ENCODE measurements at places on chromosomes 7 and 10.

- no peak for DNase-seq
Measured at GRCh38 chr7:37031571-37032257, 307.4 kb upstream of the AOAH start.

- no peak for DNase-seq
Measured at GRCh38 chr10:10959666-10960065, 58.0 kb upstream of the CELF2 start.

GRCh38 chr7:106367018-106367420, 82.2 kb upstream of the NAMPT start:
- DNase-seq: no peak

- DNase-seq: no peak
Measured at GRCh38 chr10:133180192-133180964, 20.4 kb downstream of the KNDC1 start.

DNA sequence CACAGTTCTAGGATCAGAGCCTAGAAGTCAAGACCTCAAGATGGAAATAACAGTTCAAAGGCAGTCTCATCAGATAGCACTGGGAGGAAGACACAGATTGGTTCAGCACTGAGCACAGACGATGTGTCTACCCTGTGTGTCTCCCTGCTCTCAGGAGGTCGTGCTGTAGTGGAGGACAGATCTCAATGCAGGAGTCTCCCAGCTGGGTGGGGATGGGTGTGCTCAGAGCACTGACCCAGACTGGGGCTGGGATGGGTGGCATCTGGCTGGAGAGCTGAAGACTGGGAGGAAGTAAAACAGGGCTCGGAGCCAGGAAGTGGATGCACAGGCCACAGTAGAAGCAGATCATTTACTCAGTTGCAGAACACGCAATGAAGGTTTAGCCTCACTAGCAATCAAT, 69.5 kb upstream of the GDF10 start:
- DNase-seq: no peak

GRCh38 chr10:11853468-11853867, 30.3 kb downstream of the PROSER2 start:
- DNase-seq: no peak

DNA sequence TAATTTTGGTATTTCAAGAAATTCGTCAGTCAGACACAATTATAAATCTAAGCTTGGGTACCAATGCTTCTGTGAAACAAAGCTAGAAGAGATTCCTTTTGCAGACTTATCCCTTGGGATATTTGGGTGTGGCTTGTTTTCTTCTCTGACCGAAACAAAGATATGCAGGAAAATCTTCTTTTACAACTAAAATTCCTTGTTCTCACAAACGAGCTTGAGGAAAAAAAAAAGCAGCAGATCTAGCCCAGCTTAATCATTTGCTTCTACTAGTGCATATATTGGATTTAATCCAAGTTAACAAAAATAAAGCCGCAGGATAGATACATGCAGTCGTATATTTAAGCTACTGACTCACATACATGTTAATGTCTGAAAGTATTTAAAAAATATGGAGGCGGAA, 104.2 kb downstream of the PRTFDC1 start:
- DNase-seq: no peak

DNA sequence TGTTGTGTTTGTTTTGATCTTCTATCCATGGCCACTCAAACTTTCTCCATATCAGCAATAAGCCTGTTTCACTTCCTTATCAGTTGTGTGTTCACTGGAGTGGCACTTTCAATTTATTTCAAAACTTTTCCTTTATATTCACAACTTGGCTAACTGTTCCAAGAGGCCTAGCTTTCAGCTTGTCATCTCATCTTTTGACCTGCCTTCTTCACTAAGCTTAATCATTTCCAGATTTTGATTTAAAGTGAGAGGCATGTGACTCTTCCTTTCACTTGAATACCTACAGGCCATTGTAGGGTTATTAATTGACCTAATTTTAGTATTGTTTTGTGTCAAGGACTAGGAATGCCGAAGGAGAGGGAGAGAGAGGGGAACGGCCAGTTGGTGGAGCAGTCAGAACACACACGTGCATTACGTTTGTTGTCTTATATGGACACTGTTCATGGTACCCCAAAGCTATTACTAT, 5.5 kb upstream of the GNAT3 start:
- DNase-seq: no peak

- DNase-seq: no peak
Measured at GRCh38 chr10:29790207-29790606, 155.4 kb upstream of the SVIL start.

- peak; percentile 52 for DNase-seq
Measured at GRCh38 chr10:12902135-12902572, 99.4 kb downstream of the CCDC3 start.

DNA sequence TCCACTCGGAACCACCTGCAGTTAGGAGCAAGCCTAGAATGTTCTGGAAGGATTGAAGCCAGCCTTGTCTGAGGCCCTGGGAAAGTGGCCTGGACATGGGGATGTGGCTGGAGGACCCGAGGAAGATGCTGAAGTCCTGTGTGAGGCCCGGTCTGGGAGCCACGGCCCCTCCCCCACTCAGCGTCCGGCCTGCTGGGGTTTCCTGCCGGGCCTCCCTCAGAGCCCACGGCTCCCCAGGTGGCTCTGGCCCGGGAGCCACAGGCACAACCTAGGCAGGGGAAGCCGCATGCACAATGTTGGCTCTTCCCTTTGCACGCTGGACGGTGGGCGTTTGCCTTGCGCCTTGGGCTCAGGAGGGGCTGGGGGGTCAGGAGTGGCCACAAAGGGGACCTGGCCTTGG, 39.0 kb downstream of the UNCX start:
- DNase-seq: no peak

DNA sequence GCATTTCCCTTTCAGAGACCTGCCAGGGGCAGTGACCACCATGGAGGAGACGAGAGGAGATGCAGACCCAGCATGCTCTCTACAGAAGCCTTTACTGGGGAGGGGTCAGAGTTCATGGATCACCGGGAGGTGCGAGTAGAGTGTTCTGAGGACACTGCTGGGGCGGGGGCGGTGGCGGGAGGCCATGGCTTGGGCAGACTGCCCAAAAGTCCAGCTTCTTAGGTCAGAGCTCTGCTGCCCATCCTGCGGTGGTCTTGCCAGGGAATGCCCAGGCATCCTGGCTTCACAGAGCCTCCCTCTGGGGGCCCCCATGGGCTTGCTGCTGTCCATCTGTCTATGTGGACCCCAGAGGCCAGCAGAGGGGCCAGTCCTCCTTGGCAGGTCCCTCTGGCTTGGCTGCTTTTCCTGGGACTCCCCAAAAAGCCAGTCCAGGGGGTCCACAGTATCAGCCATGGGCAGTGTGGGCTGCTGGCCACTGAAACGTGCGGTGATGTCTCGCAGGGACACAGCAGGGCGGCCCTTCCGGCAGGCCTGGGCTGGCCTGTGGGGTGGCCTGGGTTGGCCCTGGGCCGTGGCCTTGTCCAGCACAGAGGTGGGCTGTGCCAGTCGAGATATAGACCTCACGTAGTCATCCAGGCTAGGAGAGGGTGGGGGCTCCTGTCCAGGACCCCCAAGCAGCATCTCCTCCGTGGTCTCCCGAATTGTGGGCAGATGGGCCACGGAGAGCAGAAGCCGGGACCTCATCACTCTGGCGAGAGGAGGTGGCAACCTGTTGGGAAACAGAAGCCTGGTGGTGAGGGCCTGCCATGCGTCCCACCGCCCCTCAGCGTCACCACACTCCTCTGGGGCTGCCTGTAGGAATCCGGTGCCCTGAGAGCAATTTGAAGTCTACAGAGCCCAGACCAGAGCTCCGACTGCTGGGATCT, 1.1 kb downstream of the DEPP1 start:
- no peak for DNase-seq

DNA sequence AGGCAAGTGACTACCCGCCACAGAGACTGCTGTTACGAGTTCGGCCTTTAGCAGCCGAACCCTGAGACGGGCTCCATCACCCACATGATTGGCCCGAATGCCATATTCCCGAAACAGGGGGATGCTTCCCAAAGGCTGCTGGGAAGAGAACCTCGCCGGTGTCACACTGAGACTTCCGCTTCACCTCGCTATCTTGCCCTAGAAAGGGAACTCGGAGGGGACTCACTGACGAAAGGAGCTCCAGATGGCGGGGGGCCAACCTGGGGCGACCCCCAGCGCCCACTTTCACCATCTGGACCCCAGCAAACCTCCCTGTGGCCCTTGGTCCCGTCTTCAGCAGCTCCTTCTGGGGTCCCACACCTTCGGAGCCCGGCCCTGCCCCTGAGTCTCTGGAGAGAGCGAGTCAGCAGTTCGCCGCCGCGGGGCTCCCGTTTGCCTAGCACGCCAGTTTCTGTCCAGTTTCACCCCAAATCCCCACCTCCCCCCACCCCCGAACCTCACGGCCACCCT, 529 bp downstream of the HPS1 start:
- DNase-seq: peak; percentile 61

DNA sequence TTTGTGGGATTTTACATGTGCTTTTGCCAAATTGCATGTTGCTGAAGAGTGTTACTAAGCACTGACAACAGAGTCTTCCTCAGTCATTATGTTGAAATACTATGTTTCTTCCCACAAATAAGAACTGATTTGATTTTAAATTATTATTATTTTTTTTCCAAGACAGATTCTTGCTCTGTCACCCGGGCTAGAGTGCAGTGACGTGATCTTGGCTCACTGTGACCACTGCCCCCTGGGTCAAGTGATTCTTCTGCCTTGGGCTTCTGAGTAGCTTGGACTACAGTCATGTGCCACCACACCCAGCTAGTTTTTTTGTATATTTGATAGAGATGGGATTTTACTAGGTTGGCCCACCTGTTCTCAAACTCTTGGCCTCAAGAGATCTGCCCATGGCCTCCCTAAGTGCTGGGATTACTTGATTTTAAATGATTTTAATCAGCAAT, 42.3 kb downstream of the MINPP1 start:
- no peak for DNase-seq

DNA sequence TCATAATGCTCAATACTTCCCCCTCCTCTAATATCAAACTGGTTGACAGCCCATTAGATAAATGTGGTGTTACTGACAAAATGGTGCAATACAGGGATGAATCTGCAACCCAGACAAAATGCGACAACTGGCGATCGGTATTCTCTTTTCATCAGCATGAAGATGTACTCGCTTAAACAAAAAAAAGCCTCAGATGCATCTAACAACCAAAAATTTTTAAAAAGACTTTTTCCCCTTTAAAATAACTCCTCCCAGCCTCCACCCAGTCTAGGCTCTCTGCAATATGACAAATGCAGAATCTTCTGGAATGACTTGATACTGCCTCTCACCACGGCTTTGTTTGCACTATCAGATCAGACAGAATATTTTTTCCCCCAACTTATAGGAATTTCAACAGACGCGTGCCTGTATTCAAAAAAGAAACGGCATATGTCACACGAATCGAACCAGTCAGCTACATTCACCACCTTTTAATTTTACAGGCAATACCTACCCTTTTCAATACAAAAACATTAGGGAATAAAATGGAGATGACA, 1.2 kb downstream of the YWHAG start:
- no peak for DNase-seq

GRCh38 chr10:6741541-6741941, 161.5 kb upstream of the PRKCQ start:
- DNase-seq: no peak

DNA sequence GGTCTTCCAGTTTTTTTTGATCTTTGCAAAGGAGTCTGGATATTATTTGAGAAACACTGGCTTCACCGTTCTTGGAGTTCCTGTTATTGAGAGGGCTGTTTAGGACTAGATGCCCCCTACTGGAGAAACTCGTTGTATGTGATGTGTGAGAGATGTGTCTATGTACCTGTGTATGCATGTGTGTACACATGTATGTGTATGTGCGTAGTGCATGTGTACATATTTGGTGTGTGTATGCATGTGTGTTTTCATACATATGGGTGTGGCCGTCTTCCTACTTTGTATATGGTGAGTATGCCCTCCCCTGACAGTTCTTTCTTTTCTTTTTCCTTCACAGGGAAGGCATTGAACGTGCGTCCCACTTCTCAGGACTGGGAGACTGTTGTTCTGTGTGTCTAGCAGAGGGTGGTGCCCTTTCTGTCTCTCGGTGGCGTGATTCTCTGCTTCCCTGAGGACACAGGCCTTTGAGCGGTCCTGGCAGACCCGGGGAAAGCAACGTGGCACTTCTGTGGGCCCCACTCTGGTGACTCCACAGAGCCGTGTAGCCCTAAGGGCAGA, 3.0 kb upstream of the CALHM3 start:
- no peak for DNase-seq

DNA sequence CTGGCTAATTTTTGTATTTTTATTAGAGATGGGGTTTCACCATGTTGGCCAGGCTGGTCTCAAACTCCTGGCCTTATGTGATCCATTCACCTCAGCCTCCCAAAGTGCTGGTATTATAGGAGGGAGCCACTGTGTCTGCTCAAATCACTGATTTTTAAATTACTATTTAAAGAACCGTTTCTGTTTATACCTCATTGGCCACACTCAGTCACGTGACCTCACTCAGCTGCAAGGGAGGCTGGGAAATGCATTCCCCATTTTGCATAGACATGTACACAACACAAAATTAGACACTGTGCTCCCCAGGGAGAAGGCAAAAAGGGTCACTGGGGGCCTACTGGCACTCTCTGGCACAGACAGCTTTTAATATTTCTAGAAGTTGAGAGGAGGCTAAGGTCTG, 13.6 kb upstream of the CALU start:
- DNase-seq: no peak

DNA sequence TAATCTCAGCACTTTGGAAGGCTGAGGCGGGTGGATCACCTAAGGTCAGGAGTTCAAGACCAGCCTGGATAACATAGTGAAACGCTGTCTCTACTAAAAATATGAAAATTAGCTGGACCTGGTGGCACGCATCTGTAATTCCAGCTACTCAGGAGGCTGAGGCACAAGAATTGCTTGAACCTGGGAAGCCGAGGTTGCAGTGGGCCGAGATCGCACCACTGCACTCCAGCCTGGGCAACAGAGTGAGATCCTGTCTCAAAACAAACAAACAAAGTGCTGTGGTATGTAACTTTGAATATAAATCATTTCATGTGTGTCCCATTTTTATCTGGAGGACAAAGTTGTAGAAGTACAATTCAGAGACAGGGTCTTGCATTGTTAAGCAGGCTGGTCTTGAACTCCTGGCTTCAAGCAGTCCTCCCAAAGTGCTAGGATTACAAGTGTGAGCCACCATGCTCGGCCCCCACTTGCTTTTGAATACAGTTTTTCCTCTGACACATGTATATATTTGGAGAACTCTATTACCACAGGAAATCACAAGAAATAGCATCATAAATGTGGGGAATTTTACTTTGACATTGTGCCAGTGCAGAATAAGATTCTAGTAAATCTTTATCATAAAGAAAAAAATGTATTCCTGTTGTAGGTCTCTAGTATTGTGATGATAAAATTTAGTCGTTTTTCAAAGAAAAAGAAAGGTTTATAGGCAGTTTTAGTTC, 32.6 kb downstream of the PTPN12 start:
- no peak for DNase-seq
